ENCODE measurements at places on chromosomes 6 and 20. TPM values are rescaled to one million over a fixed set of nuclear protein-coding genes. Genes with fewer than 3 reads are reported as not detected.

DNA sequence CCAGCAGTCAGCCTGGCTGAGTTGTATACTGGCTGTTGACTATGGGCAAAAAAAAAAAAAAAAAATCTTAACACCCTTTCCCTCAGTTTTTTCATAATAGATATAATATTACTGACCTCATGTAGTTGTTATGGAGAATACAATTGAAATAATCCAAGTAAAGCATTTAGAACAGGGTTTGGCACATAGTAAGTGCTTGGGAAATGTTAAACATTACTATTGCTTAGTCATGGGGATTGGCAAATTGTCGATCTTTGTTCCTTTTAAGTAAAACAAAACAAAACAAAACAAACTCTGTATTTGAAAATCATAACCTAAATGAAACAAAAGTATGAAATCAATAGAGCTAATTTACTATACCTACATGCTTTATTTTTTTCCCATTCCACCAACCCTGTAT lies 458.4 kb downstream of the GRIK2 start:
- no peaks in the 10 kb centered on the region for H3K36me3 ChIP-seq
- no peak overlapping the region for H3K27ac ChIP-seq
- DNase-seq: no peak
- no peak overlapping the region for H3K4me3 ChIP-seq
- H3K27me3 ChIP-seq: no peaks in the 10 kb centered on the region
- no peaks in the 10 kb centered on the region for H3K4me1 ChIP-seq

GRCh38 chr6:2185466-2185865 lies 59.9 kb downstream of the GMDS start:
- no peak overlapping the region for H3K4me3 ChIP-seq
- H3K36me3 ChIP-seq: no peaks in the 10 kb centered on the region
- no peaks in the 10 kb centered on the region for H3K4me1 ChIP-seq

Gene HSPA1B
- total RNA-seq: 81.4 TPM

DNA sequence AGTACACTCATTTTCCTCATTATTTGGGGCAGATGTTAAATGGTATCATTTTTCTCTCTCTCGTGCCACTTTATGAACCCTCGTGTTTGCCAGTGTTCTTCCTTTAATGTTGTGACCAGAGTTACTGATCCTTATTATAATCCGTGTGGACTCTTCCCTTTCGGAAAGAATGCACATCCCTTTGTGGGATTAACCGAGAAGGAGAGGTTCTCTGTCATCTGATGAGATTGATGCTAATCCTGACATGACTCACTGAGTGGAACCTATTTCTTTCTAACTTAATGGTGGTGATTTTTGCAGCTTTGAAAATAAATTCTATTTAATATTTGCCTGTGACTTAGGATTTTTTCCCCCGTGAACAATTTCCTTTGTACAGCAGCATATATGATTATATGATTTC lies 300.0 kb upstream of the MAN1A1 start:
- no peak for DNase-seq
- no peak overlapping the region for H3K27ac ChIP-seq
- no peaks in the 10 kb centered on the region for H3K27me3 ChIP-seq
- H3K4me3 ChIP-seq: no peak overlapping the region
- H3K36me3 ChIP-seq: no peaks in the 10 kb centered on the region
- no peaks in the 10 kb centered on the region for H3K4me1 ChIP-seq
